Cerebellar nuclear complex (tissue), 1 donor: ENCODE measurements at places on chromosomes 2 and 18.

GRCh38 chr18:3874581-3874980 lies 424.6 kb downstream of the TGIF1 start:
- DNase-seq, result peak; percentile 34

DNA sequence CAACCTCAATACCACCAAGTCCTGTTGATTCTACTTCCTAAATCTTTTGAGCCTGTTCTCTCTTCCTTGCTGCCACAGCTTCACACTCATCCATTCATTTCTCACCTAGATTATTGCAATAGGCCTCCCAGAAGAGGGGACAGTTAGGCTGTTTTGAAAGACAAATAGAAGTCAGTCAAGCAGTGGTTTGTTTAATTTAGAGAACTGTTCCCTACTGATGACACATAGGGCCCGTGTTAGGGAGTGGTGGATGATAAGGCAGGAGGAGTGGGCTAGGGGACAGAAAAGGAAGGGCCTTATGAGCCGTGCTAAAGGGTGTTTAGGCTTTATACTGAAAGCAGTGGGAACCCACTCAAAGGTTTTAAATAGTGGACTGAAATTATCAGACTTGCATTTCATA lies 59.6 kb upstream of the ZFP36L2 start:
- DNase-seq, result no peak

DNA sequence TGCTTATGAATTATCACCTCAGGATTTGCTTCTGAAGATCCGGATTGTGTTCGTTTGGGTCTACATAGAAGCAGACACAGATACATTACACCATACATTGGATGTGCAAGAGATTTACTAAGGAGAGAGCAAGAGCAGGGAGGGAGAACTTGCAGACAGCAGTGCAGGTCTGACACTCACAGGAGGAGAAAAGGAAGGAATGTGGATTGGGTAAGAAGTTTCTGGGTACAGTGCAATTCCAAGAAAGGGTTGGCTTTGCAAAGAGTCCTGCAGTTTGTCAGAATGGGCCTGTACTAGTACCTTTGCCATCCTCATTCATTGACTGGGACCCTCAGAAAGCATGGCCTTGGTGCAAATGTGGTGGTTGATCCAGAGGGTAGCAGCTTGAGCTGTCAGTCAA lies 4.8 kb upstream of the THOC1 start:
- DNase-seq, result no peak

DNA sequence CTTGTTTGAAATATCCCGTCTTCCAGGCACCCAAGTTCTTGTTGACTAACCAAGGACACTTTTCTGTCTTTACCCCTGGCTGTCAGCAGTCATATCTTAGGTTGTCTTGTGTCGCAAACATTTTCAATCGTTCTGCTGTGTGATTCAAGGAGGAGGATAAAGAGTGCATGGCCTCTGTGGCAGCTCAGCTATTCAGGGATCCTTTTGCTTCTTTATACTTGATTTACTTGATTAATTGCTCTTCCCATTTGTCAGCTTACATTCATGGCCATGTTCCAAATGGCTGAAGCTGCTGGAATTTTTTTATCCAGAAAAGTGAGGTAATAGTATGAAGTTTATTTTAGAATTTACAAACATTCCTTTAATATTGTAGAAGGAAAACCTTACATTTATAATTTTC lies 97.3 kb upstream of the FZD5 start:
- no peak for DNase-seq

DNA sequence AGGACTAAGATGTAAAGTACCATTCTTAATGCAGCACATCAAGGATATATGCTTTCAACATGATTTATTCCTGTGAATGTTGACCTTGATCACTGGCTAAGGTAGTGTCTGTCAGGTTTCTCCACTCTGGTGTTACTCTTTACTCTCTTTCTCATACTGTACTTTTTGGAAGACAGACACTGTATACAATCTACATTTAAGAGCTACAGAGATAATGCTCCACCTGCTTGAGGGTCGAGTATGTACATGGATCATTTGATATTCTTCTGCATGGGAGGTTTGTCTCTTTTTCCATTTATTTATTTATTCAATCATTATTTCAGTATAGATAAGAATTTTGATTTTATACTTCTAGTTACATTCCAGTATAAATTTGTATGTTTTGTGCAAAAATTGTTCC lies 199.5 kb upstream of the RGPD4 start:
- DNase-seq, result no peak

- DNase-seq, result no peak
Measured at GRCh38 chr2:183666031-183666430, 541.8 kb downstream of the NUP35 start.

- DNase-seq, result no peak
Measured at GRCh38 chr2:67954093-67954748, 108.6 kb downstream of the C1D start.

DNA sequence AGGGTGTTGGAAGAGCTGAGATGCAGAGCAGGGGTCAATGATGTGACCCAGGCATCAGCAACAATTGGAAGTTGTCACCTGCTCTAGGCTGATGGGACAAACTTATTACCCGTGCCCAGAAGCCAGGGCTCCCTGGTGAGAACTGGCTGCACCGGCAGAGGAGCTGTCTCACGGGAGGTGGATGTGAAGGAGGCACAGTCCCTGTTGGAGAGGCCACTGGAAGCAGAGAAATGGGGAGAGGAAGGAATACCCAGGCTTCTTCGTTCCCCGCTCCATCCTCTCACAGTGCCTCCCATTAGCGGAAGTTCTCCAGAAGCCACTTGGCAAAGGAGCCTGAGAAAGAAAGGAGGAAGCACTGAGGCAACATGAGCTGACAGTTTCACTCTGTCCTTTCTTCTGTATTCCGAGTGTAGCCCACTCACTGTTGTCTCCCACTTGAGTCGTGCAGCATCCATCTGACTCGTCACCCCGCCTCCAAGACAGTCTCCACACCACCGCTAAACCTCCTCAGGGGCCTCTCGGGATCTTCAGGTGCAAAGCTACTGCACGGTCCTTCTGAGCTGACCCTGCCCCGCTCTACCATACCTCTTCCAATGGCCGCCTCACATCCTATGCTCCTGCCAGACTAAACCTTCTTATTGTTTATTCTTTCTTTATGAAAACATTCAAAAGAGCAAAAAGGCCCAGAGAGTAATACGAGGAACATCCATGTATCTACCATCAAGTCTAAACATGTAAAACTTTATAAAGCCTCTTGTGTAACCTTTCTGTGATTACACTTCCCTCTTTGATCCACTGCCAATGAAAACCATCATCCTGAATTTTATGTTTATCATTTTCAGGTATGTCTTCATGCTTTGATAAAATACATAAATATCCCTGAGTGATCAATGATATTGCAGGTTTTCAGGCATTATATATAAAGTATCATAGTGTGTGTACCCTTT lies 19.1 kb upstream of the AFTPH start:
- DNase-seq, result no peak

DNA sequence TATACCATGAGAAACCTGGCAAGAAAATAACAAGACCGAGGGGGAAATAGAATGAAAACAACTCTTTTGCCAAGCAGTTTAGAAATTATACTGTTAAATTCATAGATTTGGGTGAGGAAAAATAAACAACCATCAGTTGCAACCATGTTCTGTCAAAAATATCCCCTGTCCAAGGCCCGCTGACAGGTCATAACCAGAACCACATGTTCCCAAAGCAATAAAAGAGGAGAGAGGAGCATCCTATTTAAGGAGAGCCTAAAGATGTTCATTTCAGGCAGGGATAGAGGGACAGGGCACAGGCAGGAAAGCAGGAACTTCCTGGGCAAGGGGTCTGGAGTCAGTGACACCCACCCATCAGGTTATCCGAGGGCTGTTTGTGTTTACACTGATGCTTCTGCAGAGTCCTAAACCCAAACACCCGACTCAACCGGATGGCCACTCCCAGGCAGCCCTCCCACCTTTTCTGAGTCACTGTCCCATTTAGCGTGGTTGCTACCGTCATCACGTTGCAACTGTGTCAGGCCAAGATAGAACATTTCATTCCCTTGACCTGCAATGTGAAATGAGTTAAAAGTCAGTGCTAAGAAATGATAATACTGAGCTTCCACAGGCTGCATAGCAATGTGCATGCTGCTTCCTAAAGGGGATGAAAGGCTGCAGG lies 468.3 kb upstream of the RAB12 start:
- no peak for DNase-seq

GRCh38 chr2:194567661-194568017 lies 1089.4 kb upstream of the SLC39A10 start:
- no peak for DNase-seq

- DNase-seq, result no peak
Measured at GRCh38 chr2:73985308-73986084, 786 bp downstream of the TET3 start.

- no peak for DNase-seq
Measured at GRCh38 chr2:33477473-33478468, 1.3 kb downstream of the RASGRP3 start.

- DNase-seq, result no peak
Measured at GRCh38 chr2:112259509-112260294, 4.9 kb upstream of the ZC3H8 start.

- no peak for DNase-seq
Measured at GRCh38 chr18:56112013-56112749, 524.2 kb upstream of the TCF4 start.

- DNase-seq, result no peak
Measured at GRCh38 chr2:168583710-168584521, 127.8 kb downstream of the CERS6 start.

GRCh38 chr18:26700201-26700600 lies 151.8 kb upstream of the KCTD1 start:
- no peak for DNase-seq

DNA sequence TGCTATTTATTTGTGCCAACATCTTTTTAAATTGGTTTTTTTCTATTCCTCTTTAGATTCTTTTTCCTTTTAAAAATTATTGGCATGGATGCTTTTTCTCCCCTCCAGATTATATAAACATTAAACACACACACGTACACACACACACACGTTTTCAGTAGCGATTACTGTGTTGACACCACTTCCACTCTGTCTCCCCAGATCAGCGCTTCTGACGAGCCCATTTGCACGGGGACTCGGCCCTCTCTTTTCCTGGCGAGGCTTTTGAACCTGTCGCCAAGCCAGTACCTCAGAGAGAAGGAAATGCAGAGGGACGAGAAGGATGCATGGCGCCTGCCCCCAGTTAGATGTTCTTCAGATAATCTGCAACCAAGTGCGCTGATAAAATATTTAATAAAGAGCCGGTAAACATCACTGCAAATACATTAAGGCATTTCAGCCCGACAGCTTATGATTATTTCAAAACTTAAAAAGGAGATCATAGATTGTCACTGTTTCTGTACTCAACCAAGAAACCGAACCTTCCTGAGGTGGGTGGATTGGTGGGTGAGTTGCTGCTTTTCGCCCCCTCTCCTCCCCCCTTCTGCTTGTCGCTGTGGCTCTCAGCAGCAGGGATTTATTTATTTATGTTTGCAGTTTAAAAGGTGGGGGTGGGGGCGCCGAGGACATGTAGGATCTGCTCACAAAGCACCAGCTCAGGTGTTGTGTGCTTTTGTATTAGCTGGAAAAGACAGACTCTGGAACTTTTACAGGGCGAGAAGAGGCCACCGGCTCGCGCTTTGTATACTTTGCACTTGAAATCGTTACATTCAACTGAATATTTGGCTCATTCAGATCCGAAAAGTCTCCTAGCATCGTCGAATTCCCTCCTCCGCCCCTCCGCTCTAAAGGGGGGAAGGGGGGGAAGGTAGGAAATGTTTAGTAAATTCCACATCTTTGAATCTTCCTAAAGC lies 787 bp upstream of the TBR1 start:
- no peak for DNase-seq
